Heart right ventricle (tissue), 16 donors: ENCODE measurements at places on chromosomes 3 and 15. TPM values are rescaled to one million over a fixed set of nuclear protein-coding genes. Genes with fewer than 3 reads are reported as not detected.

DNA sequence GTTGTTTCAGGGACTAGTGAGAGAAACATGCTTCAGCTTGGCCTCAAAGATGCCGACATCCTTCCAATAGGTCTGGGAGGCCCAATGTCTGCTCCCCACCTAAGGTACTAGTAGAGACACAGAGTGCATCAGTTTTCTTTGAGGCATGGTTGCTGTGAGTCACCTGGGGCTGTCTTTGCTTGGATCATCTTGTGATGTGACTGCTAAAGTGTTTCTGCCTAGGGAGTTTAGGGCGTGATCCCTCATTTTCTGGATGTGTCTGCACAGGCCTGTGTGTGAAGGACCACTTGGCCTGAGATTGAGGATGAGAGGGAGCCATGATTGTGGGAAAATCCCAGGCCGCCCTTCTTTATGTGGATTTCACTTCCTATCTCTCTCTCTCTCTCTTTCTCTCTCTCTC, 4.8 kb downstream of the GASK1A start:
- DNase-seq, result no peak

DNA sequence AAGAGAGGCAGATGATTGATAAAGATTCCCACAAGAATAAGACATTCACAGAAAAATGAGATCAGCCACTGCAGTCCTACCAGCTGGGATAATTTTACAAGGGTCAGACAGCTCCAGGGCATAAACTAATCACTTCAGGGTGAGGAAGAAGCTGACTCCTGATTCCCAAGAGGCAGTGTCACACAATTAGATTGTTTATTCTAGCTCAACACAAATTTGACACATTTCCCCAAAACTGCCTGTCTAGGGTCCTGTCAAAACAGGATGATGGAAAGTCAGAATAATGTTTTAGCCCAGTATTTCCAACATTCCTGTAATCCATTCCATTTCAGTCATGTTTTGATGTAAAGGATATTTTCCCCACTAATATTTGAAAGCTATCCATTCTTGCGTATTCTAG, 110.8 kb downstream of the TNIK start:
- DNase-seq, result no peak

DNA sequence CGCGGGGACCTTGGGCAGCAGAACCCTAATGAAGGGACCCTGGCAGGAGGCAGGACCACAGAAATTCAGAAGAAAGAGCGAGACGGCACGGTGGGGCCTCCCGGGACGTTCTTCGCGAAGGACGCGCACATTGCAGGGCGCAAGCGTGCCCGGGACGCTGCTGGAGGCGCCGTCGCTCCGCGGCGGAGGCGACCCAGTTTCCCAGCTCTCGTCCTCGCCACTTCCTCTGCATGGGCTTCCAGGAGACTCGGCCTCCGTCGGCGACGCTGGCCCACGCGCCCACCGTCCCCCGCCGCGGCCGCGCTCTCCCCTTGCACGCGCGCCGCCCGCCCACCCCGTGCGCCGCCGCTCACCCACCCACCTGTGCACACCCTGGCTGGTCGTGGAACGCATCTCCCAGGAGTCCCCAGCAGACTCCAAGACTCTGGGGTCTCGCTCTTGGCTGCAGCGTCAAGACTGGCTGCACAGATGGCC, 31.8 kb upstream of the SMAD3 start:
- DNase-seq, result peak; percentile 18

DNA sequence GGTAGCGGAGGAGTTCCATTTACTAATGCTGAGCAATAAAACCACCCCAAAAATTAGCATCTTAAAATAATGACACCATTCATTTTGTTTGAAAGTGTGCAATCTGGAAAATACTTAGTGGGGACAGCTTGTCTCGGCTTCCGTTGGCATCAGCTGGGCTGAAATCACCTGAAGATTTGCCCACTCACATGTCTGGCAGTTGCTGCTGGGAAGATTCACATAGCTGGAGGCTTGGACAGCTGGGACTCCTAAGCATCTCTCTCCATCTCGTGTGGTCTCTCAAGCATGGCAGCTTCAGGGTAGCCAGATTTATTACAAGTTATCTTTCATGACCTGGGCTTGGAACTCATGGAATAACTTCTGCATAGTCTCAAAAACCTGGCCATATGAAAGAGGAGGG, 38.4 kb upstream of the BFSP2 start:
- DNase-seq, result no peak

GRCh38 chr3:112654492-112654891, 13.5 kb upstream of the CCDC80 start:
- no peak for DNase-seq

DNA sequence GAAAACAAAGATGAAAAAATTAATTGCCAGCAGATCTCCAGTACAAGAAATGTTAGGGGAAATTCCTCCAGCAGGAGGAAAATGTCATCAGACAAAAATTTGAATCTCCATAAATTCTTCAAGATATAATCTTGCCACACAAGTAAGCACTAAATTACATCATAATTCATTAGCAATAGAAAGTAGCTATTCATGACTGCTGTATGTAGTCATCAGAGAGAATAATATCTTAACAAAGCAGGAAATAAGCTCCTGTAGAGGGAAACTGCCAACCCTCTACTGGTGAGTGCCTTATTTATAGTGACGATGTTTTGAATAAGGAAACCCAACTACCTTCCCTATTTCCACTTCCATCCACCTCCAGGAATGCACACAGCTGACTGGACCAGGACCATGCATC, 15.8 kb upstream of the SLC27A2 start:
- DNase-seq, result no peak

DNA sequence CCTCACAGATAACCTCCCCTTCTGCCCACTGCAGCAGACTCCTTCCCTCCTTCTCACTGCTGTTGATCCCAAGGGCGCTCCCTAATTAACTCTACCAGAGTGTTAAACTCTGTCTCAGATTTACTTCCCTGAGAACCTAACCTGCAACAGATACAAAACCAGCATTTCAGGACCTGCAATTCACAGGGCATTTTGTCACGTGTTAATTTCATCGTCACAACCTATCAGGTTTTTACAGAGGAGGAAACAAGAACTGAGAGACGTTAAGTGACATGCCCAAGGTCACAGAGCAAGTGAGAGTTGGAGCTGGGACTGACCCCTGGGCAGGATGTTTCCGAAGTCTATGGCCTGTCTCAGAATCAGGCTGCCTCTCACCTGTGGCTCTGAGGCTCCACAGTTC, 223.9 kb downstream of the UACA start:
- DNase-seq, result no peak

- DNase-seq, result no peak
Observed at GRCh38 chr3:68458581-68458980, 473.8 kb downstream of the TAFA4 start.

- no peak for DNase-seq
Observed at GRCh38 chr15:56017920-56018319, 24.5 kb upstream of the NEDD4 start.

DNA sequence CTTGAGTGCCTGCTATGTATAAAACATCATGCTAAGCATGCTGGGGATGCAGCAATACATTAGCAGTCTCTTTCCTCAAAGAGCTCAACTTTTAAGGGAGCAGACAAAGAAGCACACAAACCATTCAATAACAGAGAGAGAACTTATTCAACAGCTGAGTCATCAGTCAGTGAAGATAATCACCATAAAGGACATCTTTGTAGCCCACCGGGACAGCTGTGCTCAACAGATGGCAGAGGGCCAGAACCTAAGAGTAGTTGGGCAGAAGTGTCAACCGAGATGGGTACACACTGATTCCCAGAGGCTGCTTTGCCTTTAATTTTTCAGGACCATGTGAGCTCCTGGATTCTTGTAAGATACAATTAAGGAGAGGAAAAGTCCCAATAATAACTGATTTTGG, 4.2 kb upstream of the RAB8B start:
- DNase-seq, result no peak

DNA sequence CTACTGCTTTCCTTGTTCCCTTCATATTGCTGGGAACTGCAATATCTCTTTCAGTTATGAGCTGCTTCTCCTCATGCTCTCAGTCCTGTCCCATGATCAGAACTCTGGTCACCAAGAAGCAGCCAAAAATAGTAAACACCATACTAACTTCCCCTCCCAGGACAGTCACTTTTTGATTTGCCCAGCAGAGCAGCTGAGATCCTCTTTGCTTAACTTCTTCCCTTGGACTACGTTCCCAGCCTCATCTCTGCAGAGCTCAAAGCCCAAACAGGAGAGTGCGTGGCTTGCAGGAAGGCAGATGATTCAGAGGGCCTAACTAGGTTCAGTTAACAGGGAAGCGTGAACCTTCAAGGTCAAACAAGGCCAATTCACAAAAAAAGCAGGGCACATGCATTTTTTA, 153.2 kb downstream of the CTNNB1 start:
- DNase-seq, result no peak

DNA sequence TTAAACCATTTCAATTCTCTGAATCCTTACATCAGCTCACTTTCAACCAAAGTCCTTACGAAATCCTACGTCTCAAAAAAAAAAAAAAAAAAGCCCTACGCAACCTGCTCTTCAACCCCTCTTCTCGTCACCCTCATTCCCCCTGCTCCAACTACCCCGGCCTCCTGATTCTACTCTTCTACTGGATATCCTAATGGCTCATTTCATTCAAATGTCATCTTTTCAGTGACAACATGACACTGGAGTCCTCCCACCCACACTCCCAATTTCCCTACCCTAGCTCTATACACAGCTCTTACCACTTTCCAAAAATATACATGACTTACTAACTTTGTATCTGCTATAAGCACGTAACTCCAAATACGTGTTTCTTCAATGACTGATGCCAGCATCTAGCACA, 11.5 kb downstream of the UBP1 start:
- DNase-seq, result no peak

GRCh38 chr15:32824777-32825176, 107.0 kb downstream of the GREM1 start:
- DNase-seq, result no peak

- DNase-seq, result no peak
Observed at GRCh38 chr3:99758502-99759177, 59.0 kb upstream of the CMSS1 start.

- no peak for DNase-seq
Observed at GRCh38 chr3:99891610-99892285, 74.1 kb downstream of the CMSS1 start.

- peak; percentile 80 for DNase-seq
Observed at GRCh38 chr3:194133661-194134230, 2.2 kb upstream of the HES1 start.

DNA sequence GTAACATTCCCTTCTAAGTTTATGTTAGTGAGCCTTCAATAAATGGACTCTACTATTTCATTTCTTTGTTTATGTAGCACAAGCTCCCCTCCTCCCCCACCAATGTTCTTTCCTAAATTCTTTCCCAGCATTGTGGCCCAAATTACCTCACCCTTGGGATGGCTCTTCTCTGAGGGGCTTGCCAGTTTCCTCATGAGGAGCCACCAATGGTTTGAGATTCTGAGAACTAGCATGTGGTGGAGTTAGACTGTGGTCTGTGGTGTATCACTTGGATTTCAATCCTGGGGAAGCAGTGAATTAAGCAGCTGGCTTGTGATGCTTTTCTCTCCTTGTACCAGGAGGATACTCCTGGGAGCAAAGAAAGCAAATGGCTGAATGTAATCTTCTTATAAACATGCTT, 50.0 kb upstream of the NPHP3 start:
- DNase-seq, result no peak

DNA sequence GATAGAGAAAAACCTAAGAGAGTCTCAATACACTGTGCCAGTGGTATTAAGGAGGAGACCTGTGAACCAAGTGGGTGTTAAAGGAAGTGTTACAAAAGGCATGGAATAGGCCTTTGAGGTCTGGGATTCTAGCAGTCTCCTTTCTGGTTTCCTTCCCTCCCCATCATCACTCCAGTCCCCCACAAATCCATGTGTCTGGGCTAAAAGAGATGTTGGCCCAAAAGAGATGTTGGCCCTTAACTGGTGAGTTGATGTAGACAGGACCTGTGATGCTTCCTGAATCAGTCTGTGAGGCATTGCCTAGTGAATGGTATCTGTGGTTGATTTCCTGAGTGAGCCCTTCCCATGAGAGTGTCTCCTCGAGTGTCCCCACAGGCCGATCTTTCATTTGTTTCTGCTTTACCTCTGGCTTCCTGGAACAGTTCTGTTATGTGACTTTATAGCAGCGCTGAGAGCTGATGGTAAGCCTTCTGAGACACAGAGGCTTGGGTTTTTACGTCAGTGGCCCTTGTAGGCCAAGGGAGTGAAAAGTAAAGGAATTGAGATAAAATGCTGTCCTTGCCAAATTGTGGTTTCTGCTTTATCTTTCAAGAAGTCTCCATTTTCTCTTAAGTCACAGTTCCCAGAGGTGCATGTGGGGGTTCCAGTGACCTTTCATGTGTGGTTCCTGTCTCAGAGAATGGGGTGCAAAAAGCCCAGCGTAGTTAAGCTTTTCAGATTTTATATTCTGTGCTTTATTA, 87.8 kb downstream of the KLHL25 start:
- peak; percentile 76 for DNase-seq

DNA sequence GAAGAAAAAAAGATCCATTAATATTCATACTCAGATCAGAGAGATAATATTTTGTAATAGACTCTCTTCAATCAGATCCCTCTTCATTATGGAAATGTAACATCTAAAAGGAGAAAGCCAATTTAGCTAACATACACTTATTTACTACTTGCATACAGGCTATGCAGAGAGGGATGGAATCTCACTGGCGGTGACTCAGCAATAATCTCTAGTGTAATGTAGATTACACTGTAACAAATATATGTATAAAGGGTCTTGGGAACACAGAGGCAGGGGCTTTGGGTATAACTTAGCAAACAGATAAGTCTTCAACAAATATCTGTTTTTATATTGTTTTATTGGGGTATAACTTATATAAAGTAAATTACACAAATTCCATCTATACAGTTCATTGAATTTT, 69.6 kb downstream of the CGNL1 start:
- no peak for DNase-seq

- no peak for DNase-seq
Observed at GRCh38 chr3:8846176-8846575, 76.8 kb upstream of the OXTR start.

- no peak for DNase-seq
Observed at GRCh38 chr3:106034313-106034712, 165.5 kb upstream of the CBLB start.

- DNase-seq, result no peak
Observed at GRCh38 chr15:86139828-86140227, 60.2 kb downstream of the AGBL1 start.

- DNase-seq, result no peak
Observed at GRCh38 chr15:55827204-55827603, 84.3 kb upstream of the PRTG start.

DNA sequence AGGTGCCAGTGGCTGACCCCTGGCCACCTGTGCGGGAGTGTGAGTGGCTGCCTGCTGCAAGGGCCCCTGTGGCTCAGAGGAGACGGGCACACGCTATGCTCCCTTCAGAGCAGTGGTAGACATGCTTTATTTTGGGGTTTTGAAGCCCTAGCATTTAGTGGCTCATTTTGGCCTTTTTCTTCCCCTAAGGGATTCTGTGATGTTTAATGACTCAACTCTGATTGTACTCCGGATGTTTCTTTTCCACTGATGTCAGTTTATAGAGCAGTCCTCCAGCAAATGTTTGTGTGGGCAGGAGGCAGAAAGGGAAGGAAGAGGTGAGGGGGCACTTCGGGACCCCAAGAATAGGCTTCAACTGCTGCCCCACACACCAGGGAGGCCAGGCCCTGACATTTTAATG, 288.9 kb upstream of the C2CD4B start:
- no peak for DNase-seq

- no peak for DNase-seq
Observed at GRCh38 chr3:105513042-105513441, 146.3 kb downstream of the ALCAM start.

The GABRA5 gene
- not detected for total RNA-seq

The CCDC51 gene
- 12.6 TPM for total RNA-seq

The ECE2 gene
- not detected for total RNA-seq

The OR5H15 gene
- not detected for total RNA-seq

The RUVBL1 gene
- 25.3 TPM for total RNA-seq

The TEX9 gene
- total RNA-seq, result 0.62 TPM

The ELL3 gene
- total RNA-seq, result 1.0 TPM

The ZNF501 gene
- total RNA-seq, result 6.1 TPM

The PATL2 gene
- total RNA-seq, result 2.8 TPM

The MYZAP gene
- total RNA-seq, result 793 TPM
